T-helper 2 cell (primary cell): ENCODE measurements at places on chromosomes 13 and 19.

- DNase-seq, result no peak
Measured at GRCh38 chr13:73773168-73773549, 361.0 kb downstream of the KLF12 start.

DNA sequence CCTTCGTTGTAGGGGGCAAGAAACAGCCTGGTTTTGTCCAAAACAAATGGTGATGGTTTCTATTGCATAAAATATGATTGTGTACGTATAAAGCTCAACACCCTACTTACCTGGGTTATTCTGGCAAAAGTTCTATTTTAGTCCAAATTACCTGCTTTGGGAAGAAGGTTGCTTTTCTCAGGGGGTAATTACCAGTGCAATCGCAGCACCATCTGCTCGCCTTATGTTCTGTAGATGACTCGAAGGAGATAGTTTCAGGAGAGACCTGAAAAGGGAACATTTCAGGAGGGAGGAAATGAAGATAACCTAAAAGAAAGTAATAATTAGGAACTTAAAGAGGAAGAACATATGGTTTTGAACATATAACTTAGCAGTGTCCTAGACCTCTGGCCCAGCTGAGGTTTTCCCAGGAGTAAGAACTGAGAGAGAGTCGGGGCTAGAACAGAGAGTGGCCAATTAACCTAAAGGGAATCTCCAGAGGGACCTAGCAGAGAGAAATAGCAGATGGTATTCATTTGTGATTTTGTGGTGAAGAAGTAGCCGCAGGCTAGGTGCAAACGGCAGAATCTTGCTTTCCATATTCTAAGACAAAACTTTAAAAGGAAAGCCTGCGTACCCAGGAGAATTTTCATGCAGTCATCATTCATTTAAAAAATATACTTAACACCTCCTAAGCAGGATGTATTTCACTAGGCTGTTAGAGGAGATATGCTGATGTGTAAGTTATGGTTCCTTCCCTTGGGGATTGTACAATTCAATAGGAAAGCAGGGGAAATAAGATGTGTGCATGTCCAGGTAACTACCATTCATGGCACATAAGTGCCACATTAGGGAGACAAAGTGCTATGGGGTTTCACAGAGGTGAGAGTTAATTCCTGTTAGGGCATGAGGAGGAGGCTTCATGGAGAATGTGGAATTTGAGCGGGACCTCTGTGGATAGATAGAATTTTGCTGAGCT, 113.0 kb upstream of the SLC10A2 start:
- no peak for DNase-seq

- no peak for DNase-seq
Measured at GRCh38 chr19:48596237-48596636, 10.3 kb upstream of the SPACA4 start.

- no peak for DNase-seq
Measured at GRCh38 chr13:77733674-77734073, 36.2 kb downstream of the SLAIN1 start.

- DNase-seq, result no peak
Measured at GRCh38 chr19:52190487-52191293, 838 bp downstream of the PPP2R1A start.

DNA sequence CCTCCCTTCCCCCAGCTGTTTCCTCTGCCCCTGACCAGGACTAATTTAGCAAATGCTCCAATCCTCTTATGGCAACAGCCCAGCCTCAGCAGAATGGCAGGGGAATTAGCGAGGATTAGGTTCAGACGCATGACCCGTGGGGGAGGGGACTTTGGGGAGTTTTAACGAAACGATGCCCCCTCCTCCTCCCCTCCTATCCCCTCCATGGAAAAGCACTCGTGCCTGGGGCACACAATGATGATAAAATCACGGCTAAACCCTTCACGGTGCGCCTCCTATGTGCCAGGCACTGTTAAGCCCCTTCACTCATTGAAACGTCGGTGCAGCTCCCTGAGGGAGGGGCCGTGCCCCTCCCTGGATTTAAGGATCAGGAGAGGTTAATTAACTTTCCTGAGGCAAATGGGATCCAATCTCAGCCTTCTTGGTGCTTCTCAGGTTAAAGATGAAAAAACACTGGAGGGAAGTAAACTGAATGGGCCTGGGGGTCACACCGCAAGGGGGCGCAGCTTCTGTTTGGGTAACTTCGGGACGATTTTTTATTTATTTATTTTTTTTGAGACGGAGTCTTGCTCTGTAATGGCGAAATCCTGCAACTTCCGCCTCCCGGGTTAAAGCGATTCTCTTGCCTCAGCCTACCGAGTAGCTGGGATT, 10.1 kb upstream of the TPRX2 start:
- DNase-seq, result no peak

GRCh38 chr13:98050041-98050466, 92.8 kb upstream of the FARP1 start:
- DNase-seq, result no peak

GRCh38 chr13:49985129-49985528, 11.7 kb upstream of the TRIM13 start:
- no peak for DNase-seq

- DNase-seq, result no peak
Measured at GRCh38 chr13:26998292-26998691, 173.3 kb downstream of the USP12 start.

DNA sequence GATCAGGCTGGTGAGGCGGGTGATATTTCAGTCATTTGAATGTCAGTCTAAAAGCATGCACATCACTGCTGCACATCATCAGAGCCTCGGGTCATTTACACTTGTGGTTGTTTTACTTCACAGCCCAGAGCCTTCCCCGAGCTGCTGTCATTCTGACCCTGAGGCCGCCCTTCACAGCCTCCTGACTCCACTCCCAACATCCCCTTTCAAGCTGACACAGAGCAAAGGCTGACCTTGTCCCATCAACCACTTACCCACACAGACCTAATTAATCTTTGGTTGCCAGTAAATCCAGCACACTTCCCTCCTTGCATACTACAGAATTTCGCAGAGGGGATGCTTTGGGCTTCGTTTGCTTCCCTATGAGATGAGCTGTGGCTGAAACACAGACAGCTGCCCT, 528.1 kb downstream of the DIAPH3 start:
- DNase-seq, result no peak

DNA sequence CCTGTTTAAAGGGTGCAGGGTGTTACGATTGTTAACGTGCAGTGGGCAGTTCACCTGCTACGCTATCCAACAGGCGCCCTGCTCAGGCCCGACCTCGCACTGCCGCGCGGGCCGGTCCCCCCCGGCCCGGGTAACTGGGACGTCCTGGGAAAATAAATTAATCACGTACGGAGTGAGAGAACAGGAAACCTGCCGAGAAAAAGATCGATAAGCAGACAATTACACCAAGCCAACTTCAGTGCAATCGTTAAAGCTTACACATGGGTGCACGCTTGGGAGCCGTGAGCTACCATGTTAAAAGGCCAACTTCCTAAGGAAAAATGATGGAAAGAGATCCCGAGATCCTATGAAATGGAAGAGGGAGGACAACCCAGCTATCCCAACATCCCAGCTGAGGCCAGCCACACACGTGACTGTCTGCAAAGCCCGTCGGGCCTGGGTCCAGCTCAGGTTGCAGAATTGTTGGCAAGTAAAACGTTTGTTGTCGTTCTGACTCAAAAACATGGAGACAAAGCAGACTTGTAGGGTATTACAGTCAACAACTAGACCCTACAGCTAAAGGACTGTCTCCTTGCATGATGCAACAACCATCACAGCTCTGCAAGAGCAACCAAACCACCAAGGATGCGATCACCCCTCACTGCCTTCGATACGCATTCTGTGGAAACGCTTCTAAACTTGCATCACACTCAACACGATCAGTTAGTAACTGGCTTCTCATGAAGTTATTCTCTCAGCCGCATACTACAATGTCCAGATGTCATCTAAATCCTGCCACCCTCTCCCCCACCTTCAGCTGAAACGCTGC, 741 bp upstream of the TUBGCP3 start:
- DNase-seq, result no peak

DNA sequence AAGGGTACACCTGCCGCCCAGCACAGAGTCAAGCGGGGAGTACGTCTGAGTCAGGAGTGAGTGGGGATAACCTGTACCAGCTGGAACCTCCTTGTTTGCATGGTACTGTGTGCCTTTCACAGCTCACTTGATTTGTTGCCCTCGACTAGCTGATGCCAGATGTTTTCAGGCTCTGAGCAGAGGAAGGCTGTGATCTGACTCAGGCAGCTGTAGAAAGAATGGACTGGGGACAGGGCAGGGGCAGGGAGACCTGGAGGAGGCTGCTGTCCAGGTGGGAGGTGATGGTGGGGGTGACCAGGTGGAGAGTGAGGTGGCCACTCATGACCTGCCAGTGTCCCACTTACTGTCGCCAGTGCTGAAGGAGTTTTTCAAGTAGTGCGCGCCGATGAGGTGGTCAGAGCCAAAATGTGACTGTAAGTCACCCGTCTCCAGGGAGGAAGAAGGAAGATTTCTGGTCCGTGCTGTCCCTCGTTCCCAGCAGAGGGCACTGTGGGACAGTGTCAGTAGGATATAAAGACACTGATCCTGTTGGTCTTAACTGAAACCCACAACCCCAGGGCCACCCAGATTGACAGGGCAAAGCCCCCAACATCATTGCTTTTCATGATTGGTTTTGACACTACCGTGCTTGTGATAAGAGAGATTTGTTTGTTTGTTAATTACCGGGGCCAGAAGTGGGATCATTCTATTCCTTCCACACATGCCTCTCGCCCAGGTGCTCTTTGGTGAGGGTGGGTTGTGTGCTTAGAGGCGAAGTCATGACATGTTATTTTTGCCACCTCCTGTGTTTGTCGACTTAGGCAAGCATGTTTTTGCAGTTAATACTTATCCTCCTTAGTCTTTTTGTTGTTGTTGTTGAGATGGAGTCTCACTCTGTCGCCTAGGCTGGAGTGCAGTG, 128.4 kb downstream of the DPF1 start:
- peak; percentile 55 for DNase-seq

- no peak for DNase-seq
Measured at GRCh38 chr13:95250961-95251360, 50.3 kb downstream of the ABCC4 start.

DNA sequence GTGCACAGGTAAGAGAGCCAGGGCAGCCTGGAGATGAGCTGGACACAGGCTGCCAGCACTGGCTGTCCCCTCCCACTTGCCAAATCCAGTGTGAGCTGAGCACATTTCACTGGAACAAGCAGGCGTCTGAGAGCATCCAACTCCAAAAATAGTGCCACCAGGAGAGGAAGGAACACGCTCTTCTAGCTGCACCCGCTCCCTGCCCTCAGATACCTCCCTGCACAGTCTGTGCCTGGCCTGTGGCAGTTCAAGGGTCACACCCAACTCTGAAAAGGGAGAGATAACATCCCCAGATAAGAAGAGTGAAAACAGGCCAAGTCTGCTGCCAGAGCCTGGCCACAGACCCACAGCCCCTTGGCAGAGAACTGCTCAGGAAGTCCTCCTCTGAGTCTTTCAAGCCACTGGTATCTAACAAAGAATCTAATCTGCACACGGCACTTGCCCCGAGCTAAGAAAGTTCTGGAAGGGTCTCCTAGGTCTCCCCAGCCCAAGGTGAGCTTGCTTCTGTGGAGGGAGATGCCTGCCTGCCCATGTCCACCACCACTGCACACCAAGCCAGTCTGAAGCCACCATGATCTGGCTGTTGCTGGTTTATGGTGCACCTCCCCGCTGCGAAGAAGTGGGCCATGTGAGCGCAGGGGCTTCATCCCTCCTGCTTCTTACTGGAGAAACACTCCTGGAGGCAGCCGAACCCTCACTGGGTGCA, 14.7 kb downstream of the ELL start:
- no peak for DNase-seq

DNA sequence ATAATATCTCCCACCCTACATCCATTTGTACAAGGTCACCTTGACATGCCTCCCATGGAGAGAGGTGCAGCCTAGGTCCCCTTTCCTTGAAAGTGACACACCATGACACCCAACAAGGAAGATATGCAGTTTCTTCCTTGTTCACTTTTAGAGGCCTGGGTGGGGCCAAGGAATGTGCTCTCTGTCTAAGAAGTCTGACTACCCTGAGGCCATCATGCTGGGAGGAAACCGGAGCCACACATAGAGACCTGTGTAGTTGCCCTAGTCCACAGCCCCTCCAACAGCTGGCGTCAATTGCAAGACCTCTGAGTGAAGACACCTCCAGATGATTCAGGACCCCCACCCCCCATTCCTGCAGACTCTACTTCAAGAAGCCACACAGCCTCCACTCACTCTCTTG, 11.0 kb downstream of the SYDE1 start:
- DNase-seq, result no peak

GRCh38 chr19:35879770-35880317, 11.5 kb downstream of the APLP1 start:
- peak; percentile 79 for DNase-seq

GRCh38 chr13:105272660-105273631, 1262.5 kb downstream of the EFNB2 start:
- DNase-seq, result no peak

GRCh38 chr13:110942248-110942981, 27.5 kb upstream of the ANKRD10 start:
- DNase-seq, result no peak

GRCh38 chr13:36570489-36570888, 103.3 kb upstream of the SERTM1 start:
- no peak for DNase-seq

DNA sequence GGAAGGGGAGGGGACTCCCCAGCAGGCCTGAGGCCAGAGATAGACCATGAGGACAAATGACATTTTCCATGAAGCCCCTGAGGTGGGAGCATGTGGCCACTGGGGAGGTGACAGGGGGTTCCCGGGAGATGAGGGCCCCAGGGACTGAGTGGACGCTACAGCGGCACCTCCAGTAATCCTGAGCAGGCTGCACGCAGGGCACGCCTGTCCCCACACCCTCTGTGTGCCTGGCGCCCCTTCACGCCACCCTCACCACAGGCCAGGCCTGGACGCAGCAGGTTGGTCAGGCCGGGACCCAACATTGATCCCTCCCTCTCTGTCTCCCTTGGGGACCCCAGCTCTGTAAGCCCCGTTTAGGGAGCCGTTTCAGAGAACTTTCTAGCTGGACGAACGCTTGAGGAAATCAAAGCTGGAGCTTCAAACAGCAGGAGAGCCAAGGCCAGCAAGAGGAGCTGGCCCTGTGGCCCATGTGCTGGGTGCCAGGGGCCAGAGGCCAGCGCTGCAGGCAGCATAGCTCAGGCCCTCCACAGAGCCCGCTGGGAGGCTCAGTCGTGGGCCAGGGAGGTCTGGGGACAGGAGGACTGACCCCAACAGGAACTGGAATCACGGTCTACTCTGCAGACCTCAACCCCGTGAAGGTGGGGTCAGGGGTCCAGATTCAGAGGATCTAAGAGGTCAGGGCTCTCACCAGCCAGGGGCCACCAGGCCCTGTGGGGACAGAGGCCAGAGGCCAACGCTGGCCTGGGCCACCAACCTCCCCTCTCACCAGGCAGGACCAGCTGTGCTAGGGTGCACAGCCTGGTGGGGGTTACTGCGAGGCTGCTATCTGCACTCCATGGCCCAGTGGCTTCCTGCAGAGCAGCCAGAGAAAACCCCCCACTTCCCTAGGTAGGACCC, 14.6 kb downstream of the LSM4 start:
- no peak for DNase-seq

GRCh38 chr13:113756441-113757097, 2.5 kb upstream of the TMEM255B start:
- DNase-seq, result no peak
